NCI-H524 treated with DMSO at 0.1 percent for 48 hours (cell line): ENCODE measurements at places on chromosomes 13 and 19.

DNA sequence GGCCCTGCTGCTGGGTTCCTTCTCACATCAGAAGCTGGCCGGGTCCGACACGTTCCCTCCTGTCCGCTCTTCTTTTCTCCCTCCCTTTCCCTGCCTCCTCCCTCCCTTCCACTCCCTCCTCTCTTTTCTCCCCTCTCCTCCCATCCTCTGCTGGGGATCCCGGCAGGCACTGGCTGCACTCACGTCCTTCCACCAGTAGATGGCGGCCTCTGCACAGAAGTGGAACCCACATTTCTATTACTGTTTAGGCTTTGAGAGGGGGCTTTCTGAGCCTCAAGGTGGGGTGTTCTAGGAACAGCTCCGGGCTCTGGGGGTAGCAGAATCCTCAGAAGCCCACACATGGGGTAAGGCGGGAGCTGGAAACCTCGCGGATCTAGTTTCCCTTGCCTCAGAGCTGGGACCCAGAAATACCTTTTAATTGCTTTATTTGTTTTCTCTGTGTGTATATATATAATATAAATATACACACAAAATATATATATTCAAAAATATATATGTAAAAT lies 294.2 kb downstream of the ZNF536 start:
- no peak for DNase-seq

- DNase-seq: no peak
Measured at GRCh38 chr19:53600217-53600616, 31.6 kb upstream of the DPRX start.

DNA sequence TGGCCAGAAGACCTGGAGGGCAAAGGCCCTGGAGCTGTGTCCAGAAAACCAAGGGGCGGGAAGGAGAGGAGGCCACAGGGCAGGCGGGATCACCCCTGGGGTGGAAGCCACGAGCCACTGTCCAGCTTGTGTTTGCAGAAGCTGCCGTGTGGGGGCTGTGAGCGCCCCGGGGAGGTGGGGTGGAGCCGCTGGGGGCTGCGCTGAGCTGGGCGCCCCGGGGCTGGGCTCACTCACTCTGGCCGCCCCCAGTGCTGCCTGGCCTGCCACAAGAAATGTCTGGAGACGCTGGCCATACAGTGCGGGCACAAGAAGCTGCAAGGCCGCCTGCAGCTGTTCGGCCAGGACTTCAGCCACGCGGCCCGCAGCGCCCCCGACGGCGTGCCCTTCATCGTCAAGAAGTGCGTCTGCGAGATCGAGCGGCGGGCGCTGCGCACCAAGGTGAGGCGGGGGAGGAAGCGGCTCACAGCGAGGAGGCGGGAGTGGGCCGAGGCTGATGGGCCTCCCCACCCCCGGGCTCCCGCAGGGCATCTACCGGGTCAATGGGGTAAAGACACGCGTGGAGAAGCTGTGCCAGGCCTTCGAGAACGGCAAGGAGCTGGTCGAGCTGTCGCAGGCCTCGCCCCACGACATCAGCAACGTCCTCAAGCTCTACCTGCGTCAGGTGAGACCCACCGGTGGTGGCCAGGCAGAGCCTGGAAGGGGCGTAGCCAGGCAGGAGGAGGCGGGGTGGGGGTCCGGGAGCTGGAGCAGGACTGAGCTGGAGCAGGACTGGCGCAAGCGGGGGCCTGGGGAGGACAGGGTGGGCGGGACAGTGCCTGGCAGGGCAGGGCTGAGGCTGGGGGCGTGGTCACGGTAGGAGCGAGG lies 13.6 kb downstream of the POLR2E start:
- no peak for DNase-seq

GRCh38 chr13:20570517-20570916 lies 3.6 kb downstream of the IFT88 start:
- no peak for DNase-seq

- DNase-seq: no peak
Measured at GRCh38 chr19:3572855-3573161, at the start of gene HMG20B. Gene HMG20B (plus strand): TSS chr19:3572944. CDS start chr19:3573310, 366 bp downstream.
